Ureter (tissue), 1 donor: ENCODE measurements at places on chromosomes 7 and 10. TPM values are rescaled to one million over a fixed set of nuclear protein-coding genes. Genes with fewer than 3 reads are reported as not detected.

Gene CLRN3
- not detected for total RNA-seq

Gene ZNF804B
- total RNA-seq: not detected

Gene CFAP46
- 1.7 TPM for total RNA-seq

Gene ZNF736
- 32.5 TPM for total RNA-seq

Gene RHBDD2
- total RNA-seq: 82.7 TPM

Gene ZPBP
- 1.2 TPM for total RNA-seq

Gene GRID2IP
- 2.6 TPM for total RNA-seq

Gene HOXA3
- total RNA-seq: 16.0 TPM

Gene SLC26A4
- 1.4 TPM for total RNA-seq

Gene SMKR1
- total RNA-seq: 2.2 TPM

Gene TRPV6
- 27.7 TPM for total RNA-seq

Gene NSUN6
- 33.5 TPM for total RNA-seq

Gene HOXA4
- total RNA-seq: 9.4 TPM

Gene TUBB8
- total RNA-seq: 0.78 TPM

Gene TSPAN14
- total RNA-seq: 177 TPM

Gene HYCC1
- 19.6 TPM for total RNA-seq

Gene SRRM3
- 2.3 TPM for total RNA-seq

Gene C10orf53
- total RNA-seq: not detected

Gene CRYGN
- total RNA-seq: not detected

Gene CHST3
- 13.2 TPM for total RNA-seq

Gene ADRA2A
- 7.2 TPM for total RNA-seq

Gene ASB15
- total RNA-seq: not detected

Gene GALNT17
- 6.0 TPM for total RNA-seq

Gene PRLHR
- total RNA-seq: not detected

Gene CTTNBP2
- 16.6 TPM for total RNA-seq

Gene CLCN1
- total RNA-seq: 0.31 TPM

Gene STEAP1
- total RNA-seq: 20.5 TPM

Gene AMPH
- 2.1 TPM for total RNA-seq

Gene URGCP
- total RNA-seq: 39.1 TPM

Gene EPHB4
- total RNA-seq: 58.4 TPM

Gene FKBP6
- not detected for total RNA-seq

Gene AOAH
- total RNA-seq: 12.3 TPM

Gene GPRIN2
- 9.4 TPM for total RNA-seq

Gene RSPH10B
- total RNA-seq: 0.44 TPM

Gene OR13A1
- 1.4 TPM for total RNA-seq

Gene NFE2L3
- total RNA-seq: 6.3 TPM

Gene KIAA1217
- total RNA-seq: 108 TPM

Gene CPVL
- 15.6 TPM for total RNA-seq

Gene NAT16
- total RNA-seq: not detected

Gene MSMB
- not detected for total RNA-seq

Gene ACTL6B
- not detected for total RNA-seq

Gene HTRA1
- 55.2 TPM for total RNA-seq

Gene PBLD
- 13.9 TPM for total RNA-seq
